ENCODE measurements at places on chromosomes 4 and X.

GRCh38 chr4:41505161-41505661 lies 32.7 kb upstream of the LIMCH1 start:
- DNase-seq, result peak; percentile 32

DNA sequence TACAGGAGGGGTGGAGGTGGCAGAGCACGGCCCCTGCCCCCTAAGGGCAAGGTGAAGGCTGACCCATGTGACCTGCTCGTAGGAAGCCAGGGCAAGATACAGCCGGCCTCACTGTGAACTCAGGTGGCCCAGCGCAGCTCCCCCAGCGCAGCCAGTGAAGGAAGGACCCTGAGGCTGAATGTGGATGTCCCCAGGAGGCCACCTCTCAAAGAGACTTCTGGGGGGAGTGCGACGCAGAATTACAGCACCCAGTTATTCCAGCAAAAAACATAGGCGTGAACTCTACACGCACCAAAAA lies 52.6 kb downstream of the ZFYVE28 start:
- no peak for DNase-seq

DNA sequence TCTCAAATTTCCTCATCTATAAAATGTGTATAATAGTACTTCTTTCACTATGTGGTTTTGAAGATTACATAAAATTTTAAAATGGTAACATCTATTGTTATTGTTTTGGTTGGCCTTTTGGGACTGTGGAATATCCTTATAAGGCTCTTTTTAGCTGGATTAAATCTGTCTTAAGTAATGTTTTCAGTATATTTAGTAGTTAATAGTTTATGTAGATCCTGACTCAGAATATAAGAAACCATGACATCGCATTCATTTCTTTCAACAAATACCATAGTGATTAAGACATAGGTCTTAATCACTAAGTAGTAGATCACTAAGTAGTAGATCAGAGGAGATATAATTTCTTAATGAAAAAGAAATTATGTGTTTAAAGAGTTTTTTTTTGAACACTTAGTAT lies 48.5 kb downstream of the MRPL1 start:
- DNase-seq, result no peak

GRCh38 chrX:103405009-103405333 lies 28.6 kb downstream of the BEX3 start:
- no peak for DNase-seq

- peak; percentile 3 for DNase-seq
Observed at GRCh38 chr4:148173397-148174017, 268.7 kb downstream of the NR3C2 start.

DNA sequence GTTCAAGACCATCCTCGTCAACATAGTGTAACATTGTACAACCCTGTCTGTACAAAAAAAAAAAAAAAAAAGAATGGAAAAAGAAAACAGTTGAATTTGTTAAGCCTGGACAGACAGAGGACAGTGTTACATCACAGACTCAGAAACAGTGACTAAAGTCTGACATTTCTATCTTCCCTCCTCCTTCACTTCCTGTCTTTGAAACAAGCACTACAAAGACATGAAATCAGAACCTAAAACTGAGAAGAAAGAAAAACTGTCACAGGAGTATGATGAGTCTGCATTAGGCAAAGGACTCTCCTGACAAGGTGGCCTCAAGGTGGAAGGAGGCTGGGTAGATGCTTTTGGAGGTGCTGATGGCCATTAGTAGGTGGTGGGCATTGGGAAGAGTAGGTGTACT lies 126.7 kb downstream of the RBM47 start:
- DNase-seq, result no peak

- peak; percentile 19 for DNase-seq
Observed at GRCh38 chrX:39309018-39309635, 507.9 kb downstream of the MID1IP1 start.

- DNase-seq, result peak; percentile 20
Observed at GRCh38 chr4:147879676-147880075, 147.8 kb downstream of the ARHGAP10 start.

DNA sequence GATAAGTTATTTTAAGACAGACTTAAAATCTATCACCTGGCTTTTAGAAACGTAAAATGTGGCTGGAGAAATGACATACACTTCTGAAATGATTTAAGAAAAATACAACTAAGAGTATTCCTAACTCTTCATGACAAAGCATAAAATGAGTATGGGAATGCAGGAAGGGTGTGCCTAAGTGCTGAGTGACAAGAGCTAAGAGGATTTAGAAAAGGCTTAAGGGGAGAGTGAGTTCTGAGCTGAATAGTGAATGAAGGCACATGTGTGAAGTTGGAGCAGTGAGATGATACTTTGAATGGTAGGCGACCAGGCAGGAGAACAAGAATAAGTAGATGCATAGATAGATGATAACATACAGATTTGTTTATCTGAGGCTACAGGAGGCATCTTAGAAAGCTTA lies 458.3 kb upstream of the TENM3 start:
- DNase-seq, result no peak

DNA sequence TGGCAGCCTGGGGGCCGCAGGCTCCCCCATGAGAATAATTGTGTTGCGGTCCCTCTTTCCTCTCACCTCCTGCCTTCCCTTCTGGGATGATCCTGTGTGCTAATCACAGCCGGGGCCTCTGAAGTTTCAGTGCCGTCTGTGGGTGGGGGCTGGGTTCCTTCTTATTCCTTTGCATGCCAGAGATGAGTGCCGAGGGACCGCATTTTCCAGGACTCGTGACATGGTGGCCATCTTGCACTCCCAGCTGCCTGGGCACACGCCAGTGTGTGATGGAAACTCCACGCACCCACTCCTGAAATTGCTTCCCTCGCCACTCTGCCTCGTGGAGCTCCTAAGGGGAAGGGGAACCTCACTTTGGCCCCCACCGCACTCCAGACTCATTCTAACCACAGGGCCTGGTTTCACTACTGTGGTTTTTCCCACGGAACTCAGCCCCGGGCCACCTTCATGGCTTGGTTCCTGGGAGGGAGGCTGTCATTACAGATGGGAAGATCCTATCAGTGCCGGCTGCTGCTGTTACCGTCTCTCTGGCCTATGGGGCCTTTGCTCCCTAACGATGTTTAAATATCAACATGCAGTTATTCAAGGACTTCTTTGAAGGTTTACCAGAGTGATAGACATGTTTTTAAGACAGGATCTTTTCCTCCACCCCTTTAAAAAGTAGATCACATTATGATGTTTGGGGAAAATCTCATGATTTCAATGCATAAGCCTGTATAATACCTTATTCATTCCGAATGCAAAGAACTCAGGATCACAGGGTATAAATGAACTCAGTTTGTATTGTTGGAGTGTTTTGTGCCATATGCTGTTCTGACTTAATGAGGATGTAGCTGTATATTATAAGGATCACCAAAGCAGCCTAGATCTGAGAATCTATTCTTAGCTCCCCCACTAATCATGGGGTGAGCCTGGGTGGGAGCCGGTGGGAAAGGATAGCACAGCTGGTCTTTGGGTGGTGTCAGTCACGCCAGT lies 89.6 kb downstream of the SORCS2 start:
- no peak for DNase-seq

GRCh38 chr4:4519297-4519894 lies 22.5 kb downstream of the STX18 start:
- peak; percentile 40 for DNase-seq

- DNase-seq, result no peak
Observed at GRCh38 chrX:47186096-47186740, 7.4 kb upstream of the UBA1 start.

GRCh38 chrX:54633641-54634040 lies 103.6 kb downstream of the GNL3L start:
- peak; percentile 42 for DNase-seq

DNA sequence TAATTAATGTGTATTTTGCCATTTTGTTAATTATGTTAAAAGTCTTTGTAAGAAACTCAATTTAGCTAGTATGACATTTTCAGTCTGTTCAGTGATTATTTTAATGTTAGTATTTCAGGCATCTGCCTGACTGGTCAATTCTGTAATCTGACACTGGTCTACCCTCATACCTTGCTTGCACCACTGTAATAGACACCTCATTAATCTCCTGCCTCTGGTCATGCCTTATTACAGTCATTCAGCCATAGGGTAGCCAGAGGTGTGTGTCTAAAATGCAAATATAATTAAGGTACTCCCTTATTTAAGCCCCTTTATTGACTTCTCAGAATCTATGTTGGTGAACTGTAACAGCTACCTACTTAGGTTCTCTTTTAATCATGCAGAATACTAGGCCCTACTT lies 861.1 kb upstream of the IGFBP7 start:
- no peak for DNase-seq

DNA sequence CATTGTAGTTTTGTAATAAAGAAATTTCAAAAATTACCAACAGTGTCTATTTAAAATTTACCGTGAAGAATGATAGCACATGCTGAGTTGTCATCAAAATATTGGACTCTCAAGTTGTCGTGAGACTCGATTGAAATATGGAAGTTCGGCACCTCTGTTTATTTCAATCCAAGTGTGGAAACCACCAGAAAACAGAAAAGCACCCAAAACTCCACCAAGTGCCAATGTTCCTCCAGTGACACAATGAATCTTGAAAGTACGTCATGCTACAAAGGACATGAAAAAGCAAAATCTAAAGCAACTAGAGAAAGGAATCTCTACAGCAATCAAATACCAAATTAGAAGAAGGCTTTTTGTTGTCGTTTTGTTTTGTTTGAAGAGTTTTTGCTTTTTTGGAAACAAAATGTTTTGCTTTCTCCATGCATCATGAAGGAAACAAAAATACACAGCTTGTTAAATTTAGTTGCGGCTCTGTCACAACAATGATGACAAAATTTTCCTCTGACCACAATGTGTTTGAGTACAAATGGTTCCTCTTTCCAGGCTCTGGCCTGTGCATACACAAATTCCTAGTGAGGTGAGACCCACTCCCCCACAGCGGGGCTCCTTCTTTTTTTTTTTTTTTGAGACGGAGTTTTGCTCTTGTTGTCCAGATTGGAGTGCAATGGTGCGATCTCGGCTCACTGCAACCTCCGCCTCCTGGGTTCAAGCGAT lies 9.6 kb upstream of the IL13RA1 start:
- no peak for DNase-seq

DNA sequence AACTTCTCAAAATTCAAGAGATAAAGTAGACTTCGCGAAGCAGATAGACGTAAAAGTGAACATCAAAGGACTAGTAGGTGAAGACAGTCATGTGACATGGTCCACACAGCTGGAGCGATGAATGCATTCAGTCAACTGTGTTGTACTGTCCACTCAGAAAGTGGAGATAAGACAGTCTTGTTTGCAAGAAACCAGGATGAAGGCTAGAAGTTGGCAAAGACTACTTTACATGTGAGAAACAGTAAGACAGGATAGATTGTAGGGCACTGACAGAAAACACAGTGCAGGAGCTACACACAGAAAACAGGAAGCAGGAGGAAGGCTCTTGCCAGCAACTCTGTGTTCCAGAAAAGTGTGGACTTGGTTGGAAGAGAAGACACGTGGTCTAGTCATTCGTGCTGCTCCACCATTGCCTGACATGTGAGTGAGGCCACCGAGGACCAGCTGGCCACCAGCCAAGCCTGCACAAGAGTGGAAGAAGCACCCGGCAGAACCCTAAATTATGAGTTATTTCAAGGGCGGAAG lies 78.9 kb downstream of the FAT1 start:
- peak; percentile 28 for DNase-seq

- DNase-seq, result no peak
Observed at GRCh38 chrX:153884590-153884989, 1.4 kb downstream of the L1CAM start.

DNA sequence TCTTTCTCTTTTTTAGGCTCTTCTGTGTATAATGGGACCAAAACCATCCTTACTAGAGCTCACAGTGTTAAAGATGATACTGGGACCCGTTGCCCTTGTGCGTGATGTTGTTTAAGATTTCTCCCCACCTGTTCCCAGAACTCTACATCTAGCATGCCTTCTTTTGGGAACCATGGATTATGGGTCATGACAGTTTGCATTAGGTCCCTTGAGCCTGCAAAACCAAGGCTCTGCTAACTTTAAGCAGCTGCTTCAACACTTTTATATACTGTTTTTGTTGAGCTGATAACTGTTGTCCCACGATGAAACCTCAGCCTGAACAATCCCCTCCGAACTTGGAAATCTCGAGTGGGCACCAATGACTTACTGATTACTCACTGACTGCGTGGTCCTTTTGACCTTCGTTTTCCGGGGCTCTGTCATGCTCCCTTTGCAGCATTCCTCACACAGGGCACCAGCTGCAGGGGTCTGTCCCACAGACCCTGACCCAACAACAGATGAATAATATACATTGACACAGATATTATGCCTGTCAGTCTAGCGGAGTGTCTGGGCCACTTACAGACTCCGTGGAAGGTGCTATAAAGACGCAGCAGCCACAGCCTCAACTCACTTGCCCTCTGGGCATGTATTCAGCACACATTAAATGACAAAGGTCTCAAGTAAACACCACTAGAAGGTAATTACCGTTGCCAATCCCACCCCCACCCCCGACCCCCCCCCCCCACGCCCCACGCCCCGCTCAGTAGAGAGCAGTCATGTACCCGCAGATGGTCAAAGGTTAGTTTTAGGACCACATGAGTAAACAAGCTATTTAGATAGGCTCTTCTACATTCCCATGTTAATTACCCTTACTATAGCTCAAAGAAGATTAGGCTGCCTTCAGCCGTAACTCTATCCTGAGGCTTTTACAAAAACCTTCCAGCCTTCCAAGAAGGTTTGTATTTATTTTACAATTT lies 162.0 kb upstream of the WDFY3 start:
- no peak for DNase-seq

DNA sequence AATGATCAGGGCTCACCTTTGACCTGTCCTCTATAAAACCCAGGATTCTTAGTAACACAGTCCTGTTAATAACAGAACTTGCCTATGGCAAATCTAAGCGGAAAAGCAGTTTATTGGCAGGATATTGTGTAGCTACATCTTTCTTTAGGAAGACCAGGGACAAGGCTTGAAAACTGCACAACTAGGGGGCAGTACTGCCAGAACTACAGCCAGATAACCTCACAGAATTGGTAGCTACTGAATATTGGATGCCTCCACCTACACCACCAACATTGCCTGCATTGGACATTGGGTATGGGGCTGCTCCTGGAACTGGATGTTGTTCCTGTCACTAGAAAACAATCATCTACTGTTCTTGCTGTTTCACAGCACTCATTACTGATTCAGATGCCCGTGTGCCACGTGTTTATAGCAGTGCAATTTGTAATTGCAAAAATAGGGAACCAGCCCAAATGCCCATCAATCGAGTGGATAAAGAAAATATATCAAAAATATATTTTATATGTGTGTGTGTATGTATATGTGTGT lies 47.4 kb downstream of the REPS2 start:
- no peak for DNase-seq

- DNase-seq, result no peak
Observed at GRCh38 chr4:87524456-87524855, 4.7 kb downstream of the SPARCL1 start.
